ENCODE measurements at places on chromosomes 6 and 20.

GRCh38 chr6:137783710-137784109 lies 83.3 kb upstream of the TNFAIP3 start:
- DNase-seq: no peak

- DNase-seq: no peak
Measured at GRCh38 chr6:135126034-135126433, 55.1 kb upstream of the MYB start.

DNA sequence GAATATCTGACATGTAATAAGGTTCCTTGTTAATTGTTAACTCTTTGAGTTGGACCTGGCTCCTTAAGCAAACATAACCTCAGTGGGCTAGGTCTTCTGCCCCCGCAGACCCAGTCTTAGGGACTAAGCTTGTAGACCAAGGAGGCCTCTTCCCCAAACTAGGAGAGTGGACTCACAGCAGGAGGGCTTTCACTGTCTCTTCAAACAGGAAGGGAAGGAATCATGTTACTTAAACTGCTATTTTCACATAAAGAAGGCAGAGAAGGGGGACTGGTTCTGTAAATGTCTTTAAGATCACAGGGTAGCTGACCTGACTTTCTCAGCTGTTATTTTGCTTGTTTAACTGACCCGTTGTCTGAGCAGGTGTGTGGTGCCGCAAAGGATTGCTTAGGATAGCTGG lies 34.9 kb upstream of the PRDM1 start:
- no peak for DNase-seq

- DNase-seq: no peak
Measured at GRCh38 chr6:87334683-87335082, 5.6 kb upstream of the GJB7 start.

DNA sequence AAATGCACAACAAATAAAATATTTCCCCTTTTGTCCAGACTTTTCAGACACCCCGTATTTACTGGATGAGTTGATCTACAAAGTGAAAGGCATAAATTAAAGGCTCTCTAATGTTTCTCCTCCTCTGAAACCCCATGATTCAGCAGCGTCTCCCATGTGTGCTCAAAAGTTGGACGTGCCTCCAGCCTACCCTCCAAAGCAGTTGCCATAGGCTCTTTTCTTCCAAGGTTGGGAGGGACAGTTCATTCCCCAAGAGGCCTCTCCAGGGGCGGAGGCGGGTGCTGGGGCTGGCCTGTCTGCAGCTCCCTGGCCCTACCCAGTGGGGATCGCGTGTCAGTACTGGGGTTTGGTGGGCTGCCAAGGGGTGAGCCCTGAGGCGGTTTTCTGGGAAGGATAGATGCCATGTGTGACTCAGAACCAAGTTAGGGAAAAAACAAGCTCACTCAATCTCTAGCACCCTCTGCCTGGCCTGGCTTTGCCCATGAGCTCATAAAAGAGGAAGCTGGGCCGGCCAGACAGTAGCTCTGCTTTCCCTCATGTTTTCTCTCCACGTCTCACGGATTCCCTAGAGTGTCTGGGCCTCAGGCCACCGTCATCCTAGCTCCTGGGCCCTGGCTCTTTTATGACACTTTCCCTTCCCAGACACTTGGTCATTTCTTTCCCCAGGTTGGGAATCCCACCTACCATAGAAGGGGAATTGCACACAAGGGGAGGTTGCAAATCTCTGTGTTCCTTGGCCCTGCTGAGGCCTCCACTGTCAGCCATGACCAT lies 8.0 kb upstream of the IER3 start:
- DNase-seq: peak; percentile 78

- no peak for DNase-seq
Measured at GRCh38 chr6:132131758-132132157, 180.6 kb upstream of the CCN2 start.

DNA sequence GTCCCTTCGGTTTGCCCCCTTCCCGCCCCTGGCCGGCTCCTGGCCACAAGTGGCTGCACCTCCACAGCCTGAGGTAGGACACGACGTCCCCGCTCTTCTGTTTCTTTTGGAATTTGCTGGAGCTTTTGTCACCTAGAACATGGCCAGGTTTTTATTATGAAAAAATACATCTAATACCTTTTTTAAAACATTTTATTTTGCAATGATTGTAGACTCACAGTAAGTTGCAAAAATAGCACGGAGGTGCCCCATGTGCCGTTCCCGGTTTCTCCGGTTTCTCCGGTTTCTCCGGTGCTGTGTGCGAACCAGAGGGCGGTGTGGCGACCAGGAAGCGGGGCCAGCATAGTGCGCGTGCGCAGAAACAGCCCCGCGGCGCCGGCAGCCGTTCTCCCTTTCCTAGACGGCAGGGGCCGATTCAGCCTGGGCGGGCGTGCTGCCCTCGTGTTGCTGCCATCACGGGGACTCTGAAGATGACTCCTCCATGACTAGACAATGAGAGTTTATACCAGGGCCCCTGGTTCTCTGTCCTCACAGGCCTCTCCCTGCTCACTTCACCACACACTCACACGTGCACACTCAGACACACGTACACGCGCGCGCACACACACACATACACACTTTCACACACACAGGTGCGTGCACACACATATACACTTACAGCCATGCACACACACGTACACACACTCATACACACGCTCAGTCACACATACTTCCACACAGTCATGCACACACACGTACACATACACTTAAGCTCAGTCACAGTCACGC lies 102.1 kb downstream of the TMEM242 start:
- DNase-seq: peak; percentile 92

GRCh38 chr6:44003345-44004061 lies 123.7 kb downstream of the MRPL14 start:
- DNase-seq: no peak

DNA sequence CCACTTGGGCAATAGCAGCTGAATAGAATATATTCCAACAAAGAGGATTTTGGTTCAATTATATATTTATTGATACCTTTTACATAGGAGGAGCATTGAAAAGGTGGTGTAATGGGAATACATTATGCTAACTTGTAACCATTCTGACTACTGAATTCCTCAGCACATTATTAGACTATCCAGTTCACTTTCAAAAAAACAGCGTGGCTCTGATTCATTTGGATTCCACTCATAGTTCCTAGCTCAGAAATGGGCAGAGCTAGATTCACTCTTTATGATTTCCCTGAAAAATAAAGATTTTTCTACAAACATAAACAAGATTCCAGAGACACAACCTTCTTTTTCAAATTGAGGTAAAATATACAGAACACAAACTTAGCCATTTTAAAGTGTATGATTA lies 9.2 kb upstream of the TRERF1 start:
- DNase-seq: no peak

GRCh38 chr6:41639809-41640371 lies 1.6 kb downstream of the MDFI start:
- DNase-seq: no peak

DNA sequence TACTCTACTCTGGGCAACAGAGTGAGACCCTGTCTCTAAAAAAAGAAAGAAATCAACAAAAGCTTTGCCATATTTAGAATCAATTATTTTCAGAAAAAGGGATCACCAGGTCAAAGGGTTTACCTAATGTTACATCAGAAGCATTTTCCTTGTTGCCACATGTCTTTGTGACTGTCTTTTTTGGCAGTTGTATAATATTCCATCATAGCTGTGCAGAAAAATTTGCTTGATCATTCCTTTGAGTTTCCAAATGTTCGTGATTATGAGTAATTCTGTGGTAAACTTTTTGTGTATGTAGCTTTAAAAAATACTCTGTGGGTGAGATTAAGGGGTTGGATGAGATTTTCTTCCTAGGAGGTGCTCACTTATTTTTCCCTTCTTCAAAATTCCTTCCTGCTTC lies 26.4 kb downstream of the PNPLA1 start:
- DNase-seq: no peak

GRCh38 chr6:119446115-119446554 lies 96.6 kb upstream of the MAN1A1 start:
- DNase-seq: no peak

DNA sequence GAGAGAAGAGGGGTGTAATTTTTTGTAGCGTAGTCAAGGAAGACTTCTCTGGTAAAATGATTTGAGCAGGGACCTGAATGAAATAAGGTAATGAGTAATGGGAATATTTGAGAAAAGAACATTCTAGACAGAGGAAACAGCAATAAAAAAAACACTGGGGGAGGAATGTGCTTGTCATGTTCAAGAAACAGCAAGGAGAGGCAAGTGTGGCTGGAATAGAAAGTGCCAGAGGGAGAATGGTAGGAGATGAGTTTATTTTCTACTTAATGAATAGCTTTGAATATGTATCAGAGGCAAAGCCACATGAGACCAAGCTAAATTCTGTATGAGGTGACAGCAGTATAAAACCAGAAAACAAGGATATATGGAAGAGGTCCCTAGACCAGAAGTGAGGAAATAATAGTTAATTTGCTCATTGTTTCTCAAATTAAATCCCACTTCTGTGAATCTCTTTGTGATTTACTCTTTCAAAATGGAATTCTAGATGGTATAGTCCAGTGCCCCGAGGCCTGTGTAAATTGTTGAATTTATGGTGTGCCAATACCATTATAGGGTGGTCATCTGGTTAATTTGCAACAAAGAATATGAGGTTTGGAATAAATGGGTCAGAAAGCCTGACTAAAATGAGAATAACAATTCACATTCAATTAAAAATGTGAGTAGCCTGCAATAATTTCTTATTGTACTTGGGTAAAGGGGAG lies 170.2 kb downstream of the CDKAL1 start:
- no peak for DNase-seq

- no peak for DNase-seq
Measured at GRCh38 chr20:38013887-38014286, 19.4 kb downstream of the TTI1 start.

- DNase-seq: no peak
Measured at GRCh38 chr6:128554302-128554701, 33.9 kb upstream of the PTPRK start.

- no peak for DNase-seq
Measured at GRCh38 chr6:95093154-95093553, 484.2 kb upstream of the MANEA start.

- DNase-seq: no peak
Measured at GRCh38 chr20:45409521-45410272, 1.6 kb downstream of the DBNDD2 start.

DNA sequence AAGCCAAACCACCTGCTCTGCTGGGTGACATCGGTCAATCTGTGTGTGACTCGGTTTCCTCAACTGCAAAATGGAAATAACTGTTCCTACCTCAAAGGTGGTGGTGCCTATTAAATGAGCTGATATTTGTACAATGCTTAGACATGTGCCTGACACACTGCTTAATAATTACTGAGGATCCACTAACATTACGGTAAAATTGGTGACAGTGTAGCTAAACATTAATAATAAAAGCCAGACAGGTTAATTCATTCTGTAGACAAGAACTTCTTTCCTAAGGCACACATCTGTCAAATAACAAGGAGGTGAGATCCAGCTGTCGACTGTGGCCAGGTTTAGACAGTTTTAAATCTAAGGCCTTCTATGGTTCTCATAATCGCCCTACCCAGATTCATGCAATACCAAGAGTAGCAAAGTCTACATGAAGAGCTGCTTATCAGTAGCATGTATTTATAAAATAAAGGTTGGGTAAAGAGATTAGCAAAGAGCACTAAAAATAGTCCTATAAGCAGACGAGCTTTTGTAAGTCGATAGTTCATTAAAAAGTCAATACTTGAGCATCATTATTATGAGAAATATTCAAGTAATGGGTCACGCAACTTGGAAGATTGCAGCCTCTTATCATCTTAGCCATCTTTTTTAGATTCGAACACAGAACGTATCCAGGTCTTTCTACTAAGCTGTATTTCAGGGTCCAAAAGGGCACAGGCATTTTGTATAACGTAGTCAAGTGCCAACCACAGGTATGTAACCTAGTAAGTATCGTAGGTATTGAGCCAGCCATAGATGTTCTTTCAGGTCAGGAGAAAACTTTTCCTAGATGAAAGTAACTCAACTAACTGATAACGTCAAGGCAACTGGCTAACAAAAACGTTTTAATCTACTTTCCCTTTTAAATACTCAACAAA lies 3.2 kb downstream of the CNKSR3 start:
- DNase-seq: no peak

DNA sequence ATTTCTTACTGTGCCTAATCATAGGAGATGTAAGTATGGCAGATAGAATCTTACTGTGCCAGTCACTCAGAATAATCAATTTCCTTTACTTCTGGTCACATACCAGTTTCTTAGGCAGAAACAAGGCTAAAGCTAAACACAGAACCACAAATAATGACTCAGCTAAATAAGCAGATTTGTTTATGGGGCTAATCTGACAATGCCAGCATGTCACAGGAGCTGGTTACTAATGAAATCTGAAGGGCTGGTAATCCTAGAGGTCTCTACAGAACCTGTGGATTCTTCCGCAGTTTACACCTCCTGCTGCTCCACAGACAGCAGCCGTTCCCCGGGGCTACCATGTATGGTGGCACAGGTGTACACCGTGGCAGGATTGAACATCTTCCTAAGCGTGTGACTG lies 80.8 kb downstream of the LYRM4 start:
- no peak for DNase-seq

- DNase-seq: peak; percentile 84
Measured at GRCh38 chr6:26197933-26198721, 110.9 kb downstream of the HFE start.

DNA sequence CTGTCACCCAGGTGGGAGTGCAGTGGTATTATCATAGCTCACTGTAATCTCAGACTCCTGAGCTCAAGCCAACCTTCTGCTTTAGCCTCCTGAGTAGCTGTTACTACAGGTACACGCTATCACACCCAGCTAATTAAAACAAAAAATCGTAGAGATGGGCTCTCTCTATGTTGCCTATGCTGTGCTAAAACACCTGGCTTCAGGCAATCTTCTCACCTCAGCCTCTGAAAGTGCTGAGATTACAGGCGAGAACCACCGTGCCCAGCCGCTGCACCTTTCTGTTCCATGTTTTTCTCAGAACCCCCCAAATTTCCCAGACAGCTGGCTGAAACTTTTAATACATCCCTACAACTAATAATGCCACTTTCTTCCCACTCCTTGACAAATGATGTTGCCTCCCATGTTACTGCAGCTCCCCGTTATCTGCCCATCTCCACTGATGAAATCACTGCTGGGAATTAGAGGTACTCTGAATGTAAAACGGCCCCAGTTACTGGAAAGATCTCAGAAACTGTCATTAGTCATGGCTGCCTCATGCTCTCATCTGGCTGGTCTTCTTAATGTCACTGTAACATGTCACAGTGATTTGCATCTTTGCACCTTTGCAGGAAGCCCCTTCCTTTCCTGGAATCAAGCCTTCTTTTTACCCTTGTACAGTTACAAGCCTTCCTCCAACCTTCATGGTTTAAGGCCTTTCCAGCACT lies 697.5 kb downstream of the PRKN start:
- DNase-seq: no peak

Measured in transverse colon (tissue), 4 donors.